ENCODE measurements at places on chromosomes 7 and 10.

- no peak for DNase-seq
Measured at GRCh38 chr7:14988941-14989340, 86.4 kb upstream of the DGKB start.

- no peak for DNase-seq
Measured at GRCh38 chr7:21777921-21778320, 167.8 kb downstream of the CDCA7L start.

GRCh38 chr10:73357821-73358220 lies 843 bp downstream of the CFAP70 start:
- DNase-seq: no peak

DNA sequence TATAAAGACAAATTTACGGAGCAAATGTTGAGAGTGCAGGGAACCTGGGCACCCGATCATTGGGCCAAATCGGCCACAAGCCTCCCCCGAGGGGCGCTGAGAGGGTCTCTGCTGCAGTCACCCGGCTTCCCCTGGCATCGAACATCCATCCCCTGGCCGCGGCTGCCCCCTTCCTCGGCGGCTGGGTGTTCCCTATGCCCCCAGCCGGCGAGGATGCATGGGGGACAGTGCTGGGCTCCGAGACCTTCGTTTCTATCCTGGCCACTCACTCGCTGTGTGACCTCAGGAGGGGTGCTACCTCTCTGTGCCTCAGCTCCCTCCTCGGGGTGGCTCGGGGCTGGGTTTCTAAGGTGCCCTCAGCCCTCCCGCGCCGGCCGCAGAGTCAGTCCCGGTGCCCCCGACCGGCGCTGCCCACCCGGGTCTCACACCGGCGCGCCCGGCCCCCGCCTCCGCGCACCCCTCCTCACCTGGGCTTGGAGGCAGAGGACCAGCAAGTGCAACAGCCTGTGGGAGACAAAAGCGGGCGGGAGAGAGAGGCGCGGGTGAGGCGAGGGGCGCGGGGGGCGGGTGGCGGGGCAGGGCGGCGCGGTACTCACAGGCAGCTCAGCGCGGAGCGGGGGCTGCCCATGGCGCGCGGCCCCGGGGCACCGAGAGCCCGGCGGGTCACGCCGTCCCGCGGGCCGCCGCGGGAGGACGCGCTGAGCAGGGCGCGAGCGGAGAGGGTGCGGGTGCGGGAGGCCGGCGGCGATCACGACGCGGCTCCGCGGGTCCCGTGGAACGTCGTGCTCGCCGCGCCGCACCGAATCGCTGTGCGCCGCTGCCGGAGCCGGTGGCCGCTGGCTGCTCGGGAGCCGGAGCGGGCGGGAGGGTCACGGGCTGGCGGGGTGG lies at the start of gene FGF8:
Gene FGF8, minus strand, starts transcription at position 842 of the 888 bp plus-strand sequence. Its CDS starts 214 bp downstream, at position 628.
- DNase-seq: no peak

DNA sequence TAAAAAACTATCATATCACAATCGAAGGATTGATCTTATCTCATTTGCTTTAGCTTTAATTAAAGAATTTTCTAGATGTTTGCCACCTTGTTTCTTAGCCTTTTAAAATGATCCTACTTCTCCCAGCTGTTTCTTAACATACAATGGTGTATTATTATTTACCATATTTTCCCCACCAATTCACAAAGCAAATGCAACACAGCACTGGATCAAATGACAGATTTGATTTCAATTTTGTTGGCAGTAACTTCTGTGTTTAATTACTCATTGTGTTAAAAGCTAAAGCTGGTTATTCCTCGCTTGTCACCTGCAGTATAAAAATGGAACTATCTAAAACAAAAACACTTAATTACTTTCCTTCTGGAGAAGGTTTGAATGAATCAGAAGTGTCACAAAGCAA lies 19.6 kb downstream of the SVIL start:
- DNase-seq: no peak

- DNase-seq: no peak
Measured at GRCh38 chr7:127717502-127718339, 65.7 kb downstream of the SND1 start.

GRCh38 chr7:17019106-17019505 lies 137.3 kb upstream of the AGR3 start:
- no peak for DNase-seq

GRCh38 chr7:86942081-86942480 lies 117.4 kb downstream of the ELAPOR2 start:
- no peak for DNase-seq

DNA sequence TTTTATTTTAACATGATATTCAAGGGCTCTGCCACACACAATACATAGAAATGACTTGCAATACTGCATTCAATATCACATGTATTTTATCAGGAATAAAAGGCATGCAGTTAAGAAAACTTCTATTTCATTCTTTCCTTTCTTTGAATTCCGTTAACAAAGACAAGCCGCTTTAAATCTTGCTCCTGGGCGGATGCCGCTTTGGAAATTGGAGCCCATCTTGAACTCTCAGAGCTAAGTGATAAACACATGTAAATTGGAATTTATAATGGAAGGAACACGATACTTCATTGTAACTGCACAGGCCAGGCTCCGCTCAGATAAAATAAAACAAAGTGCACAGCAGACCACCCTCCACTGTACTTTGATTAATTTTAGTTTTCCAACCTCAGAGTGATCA lies 774.5 kb upstream of the COBL start:
- DNase-seq: no peak

DNA sequence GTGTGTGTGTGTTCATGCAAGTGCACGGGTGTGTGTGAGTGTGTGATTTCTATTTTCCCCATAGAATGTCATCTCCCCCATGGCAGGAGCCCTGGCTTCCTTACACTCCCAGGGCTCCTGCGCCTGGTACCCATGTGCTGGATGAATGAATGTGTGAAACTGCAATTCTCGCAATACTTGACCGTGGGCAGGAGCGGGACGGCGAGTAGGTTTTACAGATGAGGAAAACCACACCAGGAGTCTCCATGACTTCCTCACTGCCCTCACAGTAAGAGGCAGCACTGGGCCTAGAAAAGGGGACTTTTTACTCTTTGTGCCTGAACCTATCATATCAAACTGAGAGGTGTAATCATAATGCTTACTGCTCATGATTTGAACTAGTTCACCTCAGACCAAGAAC lies 167.6 kb upstream of the FRMD4A start:
- no peak for DNase-seq

DNA sequence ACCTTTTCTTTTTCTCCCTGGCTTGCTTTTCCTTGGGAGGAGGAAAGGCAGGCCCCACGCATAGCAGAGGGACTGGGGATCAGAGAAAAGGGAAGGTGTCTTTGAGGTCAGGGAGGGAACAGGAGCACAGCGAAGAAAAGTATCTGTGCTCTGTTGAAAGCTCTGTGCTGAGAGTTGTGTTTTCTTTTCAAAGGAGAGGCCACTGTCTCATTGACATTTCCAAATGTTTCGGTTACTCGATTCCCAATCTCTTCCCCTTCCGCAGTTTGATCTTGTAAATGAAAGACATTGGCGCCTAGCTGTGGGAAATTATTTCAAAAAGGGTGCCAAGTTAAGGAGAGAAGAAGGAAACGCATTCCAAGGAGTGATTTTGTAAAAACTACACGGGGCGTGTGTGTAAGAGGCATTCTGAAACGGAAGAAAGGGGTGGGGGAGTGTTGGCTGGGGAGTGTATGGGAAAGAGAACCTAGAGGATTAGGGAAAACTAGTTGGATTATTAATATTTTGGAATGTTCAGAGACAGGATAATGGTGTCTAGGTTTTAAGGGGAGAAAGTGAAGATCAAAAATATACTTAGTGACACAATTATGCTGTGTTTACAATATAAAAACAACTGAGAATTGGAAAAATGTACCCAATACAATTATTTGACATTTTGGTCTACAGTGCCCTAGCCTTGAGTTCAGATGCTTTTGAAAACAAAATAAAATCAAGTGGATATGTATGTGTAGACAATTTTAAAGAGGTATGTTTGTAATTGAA lies 708 bp downstream of the KLHDC10 start:
- DNase-seq: no peak

DNA sequence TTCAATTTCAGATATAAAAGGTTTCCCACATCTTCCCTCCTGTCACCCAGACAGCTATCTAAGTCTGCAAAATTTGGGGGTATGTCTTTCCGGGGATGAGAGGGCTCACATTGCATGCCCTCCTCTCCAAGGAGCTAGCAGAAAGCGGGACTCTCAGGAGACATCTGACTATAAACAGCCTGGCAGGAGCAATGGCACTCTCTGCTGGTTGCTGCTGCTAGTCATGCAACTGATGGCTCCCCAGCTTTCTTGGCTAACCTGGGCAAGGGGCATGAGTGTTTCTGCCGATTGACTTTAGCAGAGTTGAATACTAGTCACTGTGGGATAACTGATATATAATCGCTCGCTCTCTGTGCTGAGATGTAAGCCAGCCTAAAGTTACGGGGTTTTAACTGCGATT lies 12.0 kb downstream of the TBX20 start:
- DNase-seq: no peak

DNA sequence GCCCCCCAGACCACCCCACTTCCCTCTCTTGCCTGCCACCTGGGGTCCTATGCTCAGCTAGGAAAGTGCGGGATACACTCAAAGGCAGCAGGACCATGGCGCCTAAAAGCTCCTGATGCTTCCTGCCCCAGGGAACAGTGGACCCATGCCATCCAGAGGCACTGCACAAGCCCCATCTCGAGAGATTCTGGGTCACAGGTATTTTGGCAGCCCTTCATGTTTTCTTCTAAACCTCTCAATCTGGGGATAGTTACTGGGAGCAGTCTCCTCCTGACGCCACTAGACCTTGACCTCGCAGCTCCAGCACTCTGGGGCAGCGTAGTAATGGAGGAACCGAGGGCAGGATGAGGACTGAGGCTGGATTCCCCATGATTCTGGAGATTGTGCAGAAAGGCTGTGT lies 107.1 kb downstream of the GRK5 start:
- no peak for DNase-seq

GRCh38 chr10:24744946-24745345 lies 21.3 kb upstream of the ARHGAP21 start:
- DNase-seq: no peak

GRCh38 chr7:11754123-11754522 lies 77.9 kb downstream of the THSD7A start:
- no peak for DNase-seq

- DNase-seq: no peak
Measured at GRCh38 chr10:133316266-133316665, 7.6 kb downstream of the ZNF511 start.

DNA sequence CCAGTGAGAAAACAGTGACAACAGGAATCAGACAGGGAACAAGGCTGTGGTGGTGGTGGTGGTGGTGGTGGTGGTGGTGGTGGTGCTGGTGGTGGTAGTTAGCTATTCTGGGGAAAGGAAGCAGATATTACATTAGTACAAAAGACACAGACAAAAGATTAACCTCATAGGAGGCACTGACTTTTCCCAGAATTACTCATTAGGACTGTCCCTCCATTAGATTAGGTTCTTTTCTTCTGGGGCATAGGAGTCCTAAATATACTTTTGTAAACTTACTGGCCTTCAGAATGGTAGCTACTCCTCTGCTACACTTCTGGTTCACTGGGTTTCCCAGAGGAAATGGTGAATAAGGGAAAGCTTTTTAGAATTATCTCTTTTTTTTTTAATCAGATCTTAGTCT lies 156.6 kb upstream of the SEMA3D start:
- DNase-seq: no peak

- no peak for DNase-seq
Measured at GRCh38 chr10:71627956-71628355, 91.6 kb downstream of the C10orf105 start.

DNA sequence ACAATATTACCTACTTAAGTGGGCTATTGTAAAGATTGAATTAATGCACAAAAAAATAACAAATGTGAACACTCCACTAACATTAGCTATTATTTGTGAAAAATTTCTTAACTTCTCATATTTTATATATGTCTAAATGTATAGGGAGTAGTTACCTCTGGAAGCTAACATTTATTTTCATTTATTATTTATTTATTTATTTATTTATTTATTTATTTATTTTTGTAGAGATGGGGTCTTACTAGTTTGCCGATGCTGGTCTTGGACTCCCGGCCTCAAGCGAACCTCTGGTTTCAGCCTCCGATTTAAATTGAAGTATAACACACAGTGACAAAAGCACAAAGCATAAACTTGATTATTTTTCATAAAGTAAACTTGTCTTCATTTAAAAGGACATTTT lies 5.1 kb upstream of the SPOCK2 start:
- no peak for DNase-seq

GRCh38 chr7:47785923-47786556 lies 162.2 kb downstream of the PKD1L1 start:
- DNase-seq: no peak

DNA sequence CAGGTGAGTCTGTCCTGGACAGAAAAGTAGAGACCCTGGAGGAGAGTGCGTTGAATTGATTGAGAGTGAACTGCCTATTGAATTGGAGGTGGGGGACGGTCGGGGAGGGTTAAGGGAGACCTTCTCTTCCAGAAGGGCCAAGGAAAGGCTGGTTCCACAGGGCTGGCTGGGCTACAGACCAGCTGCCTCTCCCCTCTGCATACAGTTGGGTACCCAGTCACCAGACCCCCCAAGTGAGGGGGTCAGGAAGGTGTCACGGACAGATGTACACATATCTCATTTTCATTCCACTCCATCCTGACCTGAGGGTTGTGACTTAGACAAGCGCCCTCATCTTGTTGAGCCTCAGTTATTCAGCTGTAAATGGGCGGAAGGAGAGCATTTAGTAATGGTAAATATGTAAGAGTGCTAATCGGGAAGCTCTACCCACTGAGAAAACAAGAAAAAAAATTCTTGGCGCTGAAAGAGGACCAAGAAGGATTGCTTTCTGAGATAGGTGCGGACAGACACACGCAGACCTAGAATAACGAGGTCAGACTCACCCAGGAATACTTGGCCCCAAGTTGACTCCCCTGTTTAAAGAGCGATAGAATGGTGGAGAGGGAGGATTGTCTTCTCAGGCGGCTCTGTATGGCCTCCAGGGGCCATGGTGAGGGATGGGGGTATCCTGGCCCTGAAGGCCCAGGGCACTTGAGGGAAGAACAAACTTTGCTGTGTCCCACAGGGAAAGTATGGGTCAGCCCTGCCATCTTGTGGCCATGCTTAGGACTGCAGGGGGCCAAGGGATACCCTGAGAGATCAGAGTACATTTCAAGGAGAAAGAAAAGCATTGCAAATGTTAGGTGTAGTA lies 7.2 kb upstream of the MBL2 start:
- no peak for DNase-seq

- DNase-seq: no peak
Measured at GRCh38 chr10:111034598-111035310, 42.1 kb upstream of the ADRA2A start.

DNA sequence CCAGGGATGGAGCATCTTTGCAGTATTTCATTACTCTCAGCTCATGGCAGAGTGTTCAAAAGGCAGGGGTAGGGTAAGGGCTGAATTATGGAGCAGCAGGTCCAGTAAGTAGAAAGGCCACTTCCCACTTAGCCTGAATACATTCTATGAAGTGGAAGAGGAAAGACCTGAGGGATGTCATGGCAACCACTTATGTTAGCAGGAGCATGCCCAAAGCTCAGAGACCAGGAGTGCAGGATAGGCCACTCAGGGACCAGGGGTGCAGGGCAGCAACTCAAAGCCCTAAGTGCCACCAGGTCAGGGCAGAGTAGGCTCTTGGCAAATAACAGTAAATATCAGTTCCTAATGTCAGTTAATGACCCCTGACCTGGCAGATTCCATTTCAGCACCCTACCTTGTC lies 3.6 kb downstream of the SRI start:
- no peak for DNase-seq

GRCh38 chr10:36681751-36682632 lies 443.4 kb upstream of the ANKRD30A start:
- no peak for DNase-seq

- DNase-seq: no peak
Measured at GRCh38 chr10:58593008-58593407, 80.3 kb downstream of the BICC1 start.

All from T-helper 2 cell (primary cell).